ENCODE measurements at places on chromosomes 3 and 15.

DNA sequence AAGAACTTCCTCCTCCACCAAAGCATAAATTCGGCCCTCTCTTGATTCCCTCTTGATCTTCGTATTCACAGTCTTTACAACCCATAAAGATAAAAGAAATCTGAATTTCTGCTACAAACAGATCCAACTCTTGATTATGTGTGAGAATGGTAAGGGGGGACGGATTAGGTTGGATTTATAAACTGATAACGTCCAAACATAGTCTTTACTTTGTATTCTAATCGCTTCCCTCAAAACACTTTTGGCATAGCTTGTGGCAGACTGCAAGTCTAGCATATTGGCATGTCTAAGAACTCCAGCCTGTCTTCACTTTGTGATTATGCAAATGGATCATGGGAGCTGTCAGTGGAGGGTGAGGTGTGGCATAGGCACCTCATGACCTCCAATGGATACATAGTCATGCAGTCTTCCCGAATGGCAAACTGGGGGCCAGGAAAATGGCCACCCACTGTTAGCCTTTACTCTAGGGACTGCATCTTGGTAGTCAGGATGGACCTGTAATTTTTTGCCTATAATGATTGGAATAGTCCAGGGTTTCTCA, 24.3 kb upstream of the GPR171 start:
- no peak for DNase-seq

- DNase-seq: no peak
Observed at GRCh38 chr15:85475317-85475701, 94.9 kb downstream of the AKAP13 start.

DNA sequence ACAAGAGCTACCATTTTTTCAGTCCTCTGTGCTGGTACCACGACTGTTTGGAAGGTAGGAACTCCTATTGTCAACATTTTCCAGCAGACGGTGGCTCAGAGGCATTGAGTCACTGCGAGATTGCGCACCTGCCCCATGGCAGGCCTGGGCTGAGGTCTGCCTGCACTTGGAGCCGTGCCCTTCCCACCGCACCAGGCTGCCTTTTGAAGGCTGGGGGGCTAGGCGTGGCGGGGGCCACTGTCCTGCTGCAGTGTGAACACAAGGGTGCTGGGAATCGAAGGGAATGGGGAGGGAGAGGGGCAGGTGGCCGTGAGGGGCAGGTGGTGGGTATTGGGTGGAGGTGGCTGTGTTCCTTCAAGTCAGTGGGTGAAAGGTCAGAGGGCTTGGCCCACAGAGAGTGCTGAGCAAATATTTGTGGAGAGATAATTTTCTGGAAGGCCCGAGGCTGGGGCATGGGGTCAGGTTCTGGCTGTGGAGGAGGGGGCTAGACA, 16.3 kb downstream of the SNX33 start:
- no peak for DNase-seq

DNA sequence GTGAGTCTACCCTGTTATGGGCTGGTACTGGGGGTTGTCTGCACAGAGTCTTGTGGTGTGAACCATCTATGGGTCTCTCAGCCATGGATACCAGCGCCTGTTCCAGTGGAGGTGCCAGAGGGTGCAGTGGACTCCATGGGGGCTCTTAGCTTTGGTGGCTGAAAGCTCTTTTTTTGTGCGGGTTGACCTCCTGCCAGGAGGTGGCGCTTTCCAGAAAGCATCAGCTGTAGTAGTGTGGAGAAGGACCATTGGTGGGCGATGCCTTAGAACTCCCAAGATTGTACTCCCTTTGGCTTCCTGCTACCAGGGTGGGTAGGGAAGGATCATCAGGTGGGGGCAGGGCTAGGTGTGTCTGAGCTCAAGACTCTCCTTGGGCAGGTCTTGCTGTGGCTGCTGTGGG, 602.6 kb downstream of the RSL24D1 start:
- no peak for DNase-seq

DNA sequence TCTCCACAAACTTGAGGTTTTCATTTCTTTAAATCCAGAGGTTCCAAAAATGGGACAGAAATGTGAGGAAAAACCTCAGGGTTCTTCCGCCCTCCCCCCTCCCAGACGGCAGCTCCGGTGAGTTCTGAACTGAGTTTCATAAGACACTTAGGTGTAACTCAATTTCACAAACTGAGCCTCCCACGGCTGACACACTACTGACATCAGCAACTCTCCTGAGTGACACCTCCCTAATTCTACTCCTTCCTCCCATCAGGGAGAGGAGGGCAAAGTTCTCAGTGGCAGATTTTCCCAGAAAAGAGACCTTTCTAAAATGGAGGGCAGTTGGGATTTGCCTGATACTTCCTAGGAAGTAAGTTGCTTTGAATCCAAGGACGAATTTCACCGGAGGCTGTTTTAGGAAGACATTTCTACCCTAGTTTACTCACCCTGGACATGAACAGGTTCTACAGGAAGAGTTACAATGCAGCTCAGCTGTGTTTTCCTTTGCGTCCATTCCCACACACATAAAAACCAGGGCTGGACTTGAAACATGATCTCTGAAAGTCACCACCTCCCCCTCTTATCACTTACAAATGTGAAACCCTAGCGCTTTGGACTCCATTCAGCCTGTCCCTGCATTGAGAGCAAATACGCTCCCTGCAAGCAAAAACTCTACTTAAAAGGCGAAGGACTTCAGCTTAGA, 78.1 kb upstream of the LMOD3 start:
- DNase-seq: peak; percentile 6

GRCh38 chr3:141203866-141204265, 27.8 kb upstream of the PXYLP1 start:
- no peak for DNase-seq

DNA sequence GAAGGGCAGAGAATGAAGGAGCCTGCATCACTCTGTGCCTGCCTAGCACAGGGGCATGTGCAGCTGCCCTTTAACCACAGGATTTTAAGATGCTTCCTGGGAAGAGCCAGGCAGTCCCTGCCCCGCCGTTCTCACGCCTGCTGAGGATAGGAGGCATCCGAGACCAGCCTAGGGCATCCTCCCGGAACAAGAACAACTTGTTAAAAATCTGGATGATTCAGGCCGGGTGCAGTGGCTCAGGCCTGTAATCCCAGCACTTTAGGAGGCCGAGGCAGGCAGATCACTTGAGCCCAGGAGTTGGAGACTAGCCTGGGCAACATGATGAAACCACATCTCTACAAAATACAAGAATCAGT, 15.2 kb downstream of the NRROS start:
- no peak for DNase-seq

DNA sequence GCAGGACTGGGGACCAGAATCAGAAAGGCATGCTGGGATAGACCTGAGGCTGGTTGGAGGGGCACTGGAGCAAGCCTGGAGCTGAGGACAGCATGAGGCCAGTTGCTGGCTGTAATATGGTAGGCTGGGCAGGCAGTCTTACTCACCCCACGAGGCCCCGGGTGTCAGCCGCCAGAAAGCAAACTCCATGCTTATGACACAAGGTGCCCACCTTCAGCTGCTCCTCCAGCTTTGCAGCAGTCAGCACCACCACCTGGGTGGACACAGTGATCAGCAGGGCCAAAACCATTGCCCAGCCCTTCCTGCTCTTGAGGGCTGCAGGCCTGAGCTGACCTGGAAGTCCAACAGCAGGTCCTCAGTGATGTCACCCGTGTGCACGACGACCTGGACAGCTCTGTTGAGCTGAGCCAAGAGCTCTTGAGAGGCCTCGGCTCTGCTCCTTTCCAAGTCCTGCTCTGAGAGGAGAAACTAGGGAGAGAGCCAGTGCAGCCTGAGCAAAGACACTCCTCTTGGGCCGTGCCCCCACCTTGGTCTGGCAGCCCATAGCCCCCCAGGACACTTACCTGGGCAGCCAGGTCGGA, 747 bp downstream of the UBA7 start:
- DNase-seq: no peak

- DNase-seq: no peak
Observed at GRCh38 chr15:79248183-79248582, 34.3 kb upstream of the ANKRD34C start.

DNA sequence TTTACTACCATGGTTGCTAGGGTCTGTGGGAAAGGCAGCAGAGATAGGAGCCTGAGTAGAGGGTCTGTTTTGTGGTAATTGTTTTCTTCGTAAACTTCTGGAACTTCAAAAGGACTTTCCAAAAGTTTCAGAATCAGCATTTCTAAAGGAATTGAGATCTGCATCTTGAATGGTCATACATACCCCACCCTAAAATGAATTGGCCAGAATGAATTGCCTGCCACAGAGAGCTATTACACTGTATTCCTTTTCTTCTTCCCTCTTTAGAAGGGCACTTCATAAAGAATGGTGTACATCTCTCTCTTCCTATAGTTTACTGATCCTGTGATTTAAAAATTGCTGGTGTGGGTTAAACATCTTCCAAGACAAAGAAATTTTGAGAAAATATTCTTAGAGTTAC, 525.7 kb downstream of the NLGN1 start:
- no peak for DNase-seq

DNA sequence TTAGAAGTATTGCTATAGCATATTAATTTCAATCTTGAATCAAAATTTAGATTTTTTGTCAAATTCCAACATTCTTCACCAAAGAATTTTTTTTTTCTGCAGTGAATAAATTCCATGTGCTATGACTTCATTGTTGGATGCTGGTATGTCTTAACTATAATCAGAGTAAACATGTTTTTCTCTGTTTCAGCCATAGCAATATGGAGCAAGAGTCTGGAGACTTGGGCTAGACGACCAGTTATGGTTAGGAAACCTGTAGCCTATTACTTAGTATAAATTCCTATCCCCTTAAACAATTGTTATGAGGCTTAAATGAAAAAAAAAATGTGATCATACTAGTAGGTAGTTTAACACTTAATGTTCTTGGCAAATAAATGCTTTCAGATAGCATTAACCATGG, 431.9 kb upstream of the FRG2C start:
- no peak for DNase-seq

DNA sequence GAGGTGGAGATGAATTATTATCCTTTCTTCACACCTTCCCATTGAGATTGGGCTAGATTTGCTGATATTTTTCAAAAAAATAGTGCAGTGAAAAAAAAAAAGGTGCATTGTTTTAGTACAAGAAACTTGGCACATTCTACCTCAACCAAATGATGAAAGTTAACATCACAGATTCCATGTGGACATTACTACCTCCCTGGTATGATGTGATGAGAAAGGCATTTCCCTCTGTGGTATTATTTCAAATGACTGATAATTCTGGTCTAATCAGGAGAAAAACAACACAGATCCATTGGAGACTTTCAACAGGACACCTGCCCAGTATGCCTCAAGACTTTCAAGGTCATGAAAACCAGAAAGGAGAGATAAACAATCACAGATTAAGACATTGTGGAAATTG, 313.4 kb downstream of the BCHE start:
- no peak for DNase-seq

GRCh38 chr15:78171864-78172472, 22.8 kb downstream of the IDH3A start:
- no peak for DNase-seq

DNA sequence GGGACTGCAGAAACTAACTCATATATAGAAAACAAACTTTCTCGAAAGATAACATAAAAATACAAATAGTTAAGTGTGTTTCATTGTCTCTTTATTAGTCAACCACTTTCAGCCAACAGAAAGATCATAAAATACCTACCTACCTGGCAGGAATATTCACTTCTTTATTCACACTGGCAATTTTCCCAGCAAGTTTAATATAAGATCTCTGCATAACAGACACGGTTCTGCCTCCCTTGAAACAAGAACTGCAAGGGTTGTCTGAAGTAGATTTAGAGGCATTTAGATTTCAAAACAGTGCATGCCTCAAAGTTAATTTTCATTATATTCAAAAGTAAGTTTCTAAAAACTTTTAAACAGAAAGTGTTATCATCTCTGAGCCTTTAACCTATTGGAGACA, 7.1 kb downstream of the NPTN start:
- no peak for DNase-seq

GRCh38 chr3:18137958-18138357, 287.2 kb downstream of the SATB1 start:
- no peak for DNase-seq

DNA sequence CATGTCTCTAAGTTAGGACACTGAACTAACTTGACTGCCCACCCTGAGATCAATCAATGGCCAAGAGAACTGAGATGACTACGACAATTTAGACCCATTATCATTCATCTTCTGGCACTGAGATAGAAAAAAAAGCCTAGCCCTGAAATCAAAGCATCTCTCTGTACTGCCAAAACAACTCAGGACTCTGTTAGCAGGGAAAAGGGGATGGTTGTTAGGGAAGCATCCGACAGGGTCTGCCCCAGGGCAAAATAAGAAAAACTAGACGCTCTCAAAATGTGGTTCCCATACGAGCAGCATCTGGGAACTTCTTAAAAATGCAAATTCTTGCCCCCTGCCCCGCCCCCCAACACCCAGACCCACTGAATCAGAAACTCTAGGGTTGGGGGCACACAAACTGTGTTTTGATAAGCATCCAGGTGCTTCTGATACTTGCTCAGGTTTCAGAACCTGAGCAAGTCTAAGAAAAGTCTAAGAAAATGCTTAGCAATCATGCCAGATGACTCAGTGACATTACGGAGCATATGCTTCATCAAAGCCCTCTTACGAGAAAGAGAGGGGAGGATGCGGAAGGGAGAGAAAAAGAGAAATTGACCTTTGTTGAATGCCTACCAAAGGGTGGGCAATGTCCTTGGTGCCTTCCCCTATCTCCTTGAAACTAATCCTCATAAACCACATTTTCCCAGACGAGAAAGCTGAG, 172.8 kb upstream of the HES1 start:
- no peak for DNase-seq

GRCh38 chr3:70766301-70766700, 453.9 kb upstream of the MDFIC2 start:
- DNase-seq: no peak

GRCh38 chr3:155185631-155186071, 105.5 kb downstream of the MME start:
- DNase-seq: no peak

DNA sequence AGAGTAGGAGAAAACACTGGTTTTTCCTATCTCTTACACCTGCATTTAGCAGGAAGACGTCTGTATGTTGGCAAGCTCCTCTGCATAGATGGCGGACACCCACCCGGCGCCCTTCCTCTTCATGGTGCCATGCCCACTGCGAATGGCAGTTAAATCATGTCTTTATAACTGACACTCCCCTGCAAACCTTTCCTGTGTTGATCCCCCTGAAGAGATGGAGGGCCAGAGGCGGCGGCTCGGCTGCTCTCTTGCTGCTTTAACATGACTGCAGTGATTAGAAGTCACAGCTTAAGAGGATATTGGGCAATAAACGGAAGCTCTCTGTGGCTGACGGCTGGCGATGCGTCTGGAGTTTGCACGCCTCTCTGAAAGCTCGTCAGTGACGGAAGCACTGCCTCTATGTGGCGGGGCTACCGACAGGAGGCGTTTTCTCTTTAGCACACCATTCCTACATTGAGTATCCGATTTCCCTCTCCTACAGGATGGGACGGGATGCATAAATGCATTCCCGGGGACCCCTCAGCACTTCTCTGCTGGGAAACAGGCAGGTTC, 25.5 kb upstream of the SNRPA1 start:
- DNase-seq: peak; percentile 36

- DNase-seq: no peak
Observed at GRCh38 chr3:57826245-57826951, 70.3 kb downstream of the SLMAP start.

DNA sequence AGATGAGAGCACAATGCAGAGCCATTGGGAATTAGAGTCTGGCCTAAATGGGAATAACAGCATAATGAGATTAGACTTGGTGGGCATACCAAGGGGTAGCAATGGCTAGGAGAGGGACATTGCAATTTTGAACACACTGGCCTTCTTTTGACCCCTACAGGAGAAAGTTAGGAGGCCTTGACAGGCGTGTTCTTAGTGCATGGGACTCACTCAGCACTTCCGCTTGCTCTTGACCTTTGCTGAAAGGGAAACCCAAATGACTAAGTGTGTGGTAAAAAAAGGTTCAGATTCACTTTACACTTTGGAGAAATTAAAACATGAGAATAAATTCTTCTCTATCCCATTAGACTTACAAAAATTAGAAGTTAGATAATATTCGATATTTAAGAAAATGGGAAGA, 317.4 kb downstream of the DIPK2A start:
- no peak for DNase-seq

Data from stimulated activated CD8-positive, alpha-beta memory T cell treated with anti-CD3 and anti-CD28 coated beads, Interleukin-4, amount 100 ng/mL, for 24 hours (primary cell).